Uterus (tissue), 4 donors: ENCODE measurements at places on chromosomes 5 and 9.

DNA sequence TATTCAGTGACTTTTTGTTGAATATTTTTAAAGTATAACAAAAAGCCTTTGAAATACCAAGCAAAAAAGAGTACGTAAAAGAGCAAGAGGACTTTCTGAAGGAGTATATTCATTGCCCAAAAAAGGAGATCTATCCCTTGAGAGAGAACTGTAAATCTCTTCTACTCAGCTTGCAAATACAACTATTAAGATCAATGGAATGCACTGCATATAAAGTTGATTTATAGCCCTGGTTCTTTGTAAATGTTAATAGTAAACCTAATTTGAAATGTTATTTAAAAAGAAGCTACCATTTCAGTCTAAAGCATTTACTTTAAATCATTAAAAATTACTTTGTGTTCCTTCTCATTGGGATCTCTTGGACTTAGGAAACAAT, 168.1 kb downstream of the PDE4D start:
- no peak for DNase-seq

- DNase-seq = no peak
Measured at GRCh38 chr5:170275376-170275994, 22.1 kb downstream of the LCP2 start.

DNA sequence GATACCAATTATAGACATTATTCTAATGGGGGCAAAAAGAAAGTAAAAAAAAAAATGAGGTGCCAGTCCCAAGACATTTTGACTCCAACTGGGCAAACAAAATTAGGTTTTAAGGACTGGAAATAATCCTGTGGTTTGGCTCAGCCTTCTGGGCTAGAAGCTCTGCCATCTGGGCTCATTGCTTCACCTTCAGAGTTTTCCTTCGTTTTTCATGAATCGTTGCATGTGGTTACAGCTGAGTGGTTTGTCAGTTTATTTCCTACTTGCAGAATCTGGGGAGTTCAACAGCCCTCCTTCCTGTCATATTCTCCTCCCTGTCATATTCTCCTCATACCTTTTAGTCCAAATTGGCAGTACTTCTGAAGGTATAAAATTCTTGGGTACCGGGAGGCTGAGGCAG, 12.0 kb downstream of the UGT3A2 start:
- DNase-seq = no peak

- DNase-seq = no peak
Measured at GRCh38 chr5:176633598-176633997, 3.1 kb downstream of the EIF4E1B start.

- no peak for DNase-seq
Measured at GRCh38 chr5:139746691-139747582, 48.7 kb upstream of the PSD2 start.

- DNase-seq = no peak
Measured at GRCh38 chr5:24353016-24353415, 291.8 kb downstream of the CDH10 start.

GRCh38 chr5:122392224-122392623, 80.2 kb downstream of the SNCAIP start:
- DNase-seq = no peak

DNA sequence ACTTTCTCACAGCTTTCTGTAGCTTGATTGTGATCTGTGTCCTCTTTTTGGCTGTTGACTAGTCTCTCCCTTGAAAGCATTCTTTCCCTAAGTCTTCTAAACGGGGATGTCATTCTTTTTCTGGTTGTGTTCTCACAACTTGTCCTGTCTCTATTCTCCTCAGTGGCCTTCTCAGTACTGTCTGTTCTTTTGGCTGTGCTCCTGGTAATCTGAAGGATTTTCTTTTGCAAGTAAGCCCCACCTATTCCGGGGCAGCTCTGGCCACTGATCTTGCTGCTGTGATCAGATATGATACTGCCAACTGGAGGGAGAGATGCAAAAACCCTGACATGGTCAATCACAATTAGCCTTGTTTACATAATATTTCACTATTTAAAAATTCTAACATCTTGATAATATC, 172.2 kb downstream of the CDC42SE2 start:
- DNase-seq = no peak

- DNase-seq = peak; percentile 13
Measured at GRCh38 chr5:129906177-129906887, 2.1 kb downstream of the CHSY3 start.

- DNase-seq = no peak
Measured at GRCh38 chr5:164672205-164672604, 1166.8 kb downstream of the MAT2B start.

DNA sequence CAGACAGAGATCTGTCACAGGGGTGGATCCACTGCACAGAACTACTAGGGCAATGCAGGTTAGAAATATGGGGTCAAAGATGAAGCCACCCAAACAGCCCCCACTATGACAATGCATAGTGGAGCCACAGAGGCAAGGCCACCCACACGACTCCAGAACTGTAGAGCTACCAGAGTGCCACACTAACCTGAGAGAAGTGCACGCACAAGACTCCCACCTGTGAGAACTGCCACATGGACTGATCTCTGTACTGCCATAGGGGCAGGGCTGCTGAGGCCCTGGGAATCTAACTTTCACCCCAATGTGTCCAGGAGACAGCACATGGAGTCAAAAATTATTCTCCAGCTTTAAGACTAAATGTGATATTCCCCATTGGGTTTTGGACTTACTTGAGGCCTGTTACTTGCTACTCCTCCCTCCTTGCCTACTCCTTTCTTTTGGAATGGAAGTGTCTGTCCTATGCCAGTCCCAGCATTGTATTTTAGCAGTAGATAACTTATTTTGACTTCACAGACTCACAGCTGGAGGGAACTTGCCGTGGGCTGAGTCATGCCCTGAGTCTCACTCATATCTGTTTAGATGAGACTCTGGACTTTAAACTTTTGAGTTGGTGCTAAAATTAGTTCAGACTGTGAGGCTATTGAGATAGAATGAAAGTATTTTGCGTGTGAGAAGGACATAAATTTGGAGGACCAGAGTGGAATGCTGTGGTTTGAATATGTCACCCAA, 853.3 kb downstream of the MAT2B start:
- no peak for DNase-seq

GRCh38 chr9:93188426-93189368, 4.8 kb downstream of the WNK2 start:
- DNase-seq = no peak

GRCh38 chr9:80775530-80775929, 913.8 kb downstream of the TLE1 start:
- no peak for DNase-seq

- no peak for DNase-seq
Measured at GRCh38 chr5:136135536-136135935, 2.9 kb downstream of the SMAD5 start.

DNA sequence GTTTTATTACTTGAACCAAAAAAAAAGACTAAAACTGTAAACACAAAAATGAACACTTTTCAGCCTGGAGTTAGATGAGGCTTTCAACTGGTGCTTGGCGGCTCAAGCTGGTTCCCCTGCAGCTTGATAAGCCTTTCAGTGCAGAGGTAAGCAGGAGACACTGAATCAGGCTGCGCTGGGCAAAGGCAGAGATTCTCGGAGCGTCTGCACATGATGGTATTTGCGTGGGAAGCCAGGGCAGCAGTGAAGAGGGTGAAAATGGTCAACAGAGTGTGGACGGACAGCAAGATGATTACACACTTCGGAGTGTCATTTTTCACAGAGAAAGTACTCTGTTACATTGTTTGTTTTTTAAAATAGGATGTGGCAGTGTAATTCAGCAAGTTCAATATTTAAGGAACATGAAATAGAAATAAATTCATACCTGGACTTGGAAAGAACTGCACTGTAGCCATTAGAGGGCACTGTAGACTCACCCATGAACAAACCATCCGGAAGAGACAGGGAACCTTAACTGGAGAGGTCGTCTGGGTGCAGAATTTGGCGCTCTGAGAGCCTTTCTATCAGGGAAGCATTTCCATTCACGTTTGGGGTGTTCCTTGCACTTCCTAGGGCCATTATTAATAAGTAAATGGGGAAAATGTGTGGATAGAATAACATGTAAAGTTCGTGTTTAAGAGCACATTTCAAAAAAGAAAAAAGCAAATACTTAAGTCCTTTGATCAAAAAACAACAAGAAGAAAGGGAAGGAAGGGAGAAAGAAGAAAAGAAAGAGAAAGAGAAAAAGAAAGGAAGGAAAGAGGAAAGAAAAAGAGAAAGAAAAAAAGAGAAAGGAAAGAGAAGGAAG, 69.8 kb downstream of the ICE1 start:
- no peak for DNase-seq

DNA sequence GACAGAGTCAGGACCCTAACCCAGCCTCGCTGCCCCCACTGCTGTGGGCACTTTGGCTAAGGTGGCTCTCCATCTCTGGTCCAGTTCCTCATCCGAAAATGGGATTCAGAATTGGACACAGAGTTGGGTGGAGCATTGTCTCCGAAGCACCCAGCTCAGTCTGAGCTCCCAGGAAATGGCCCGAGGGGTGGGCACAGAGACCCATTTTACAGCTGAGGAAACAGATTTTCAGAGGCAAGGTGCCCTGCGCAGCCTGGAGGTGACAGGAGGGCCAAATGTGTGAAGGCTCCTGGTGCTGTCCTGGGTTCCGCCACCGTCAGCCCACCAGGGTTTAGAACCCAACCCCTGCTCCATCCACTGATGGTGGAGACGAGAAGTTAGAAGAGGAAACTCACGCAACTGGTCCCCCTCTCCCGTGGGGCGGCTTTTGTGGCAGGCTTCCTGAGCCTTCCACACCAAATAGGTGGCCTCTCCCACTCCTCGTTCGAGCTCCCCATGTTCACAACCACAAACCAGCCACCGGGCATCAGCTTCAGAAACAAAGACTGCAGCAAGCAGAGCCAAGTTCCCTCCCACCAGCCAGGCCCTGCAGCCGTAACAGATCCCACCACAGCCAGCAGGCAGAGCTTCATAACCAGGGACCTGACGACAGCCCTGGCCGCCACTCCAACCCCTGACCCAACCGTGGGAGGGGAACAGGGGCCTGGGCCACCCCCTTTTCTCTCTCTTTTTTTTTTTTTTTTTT, 90.9 kb upstream of the LMX1B start:
- DNase-seq = no peak

DNA sequence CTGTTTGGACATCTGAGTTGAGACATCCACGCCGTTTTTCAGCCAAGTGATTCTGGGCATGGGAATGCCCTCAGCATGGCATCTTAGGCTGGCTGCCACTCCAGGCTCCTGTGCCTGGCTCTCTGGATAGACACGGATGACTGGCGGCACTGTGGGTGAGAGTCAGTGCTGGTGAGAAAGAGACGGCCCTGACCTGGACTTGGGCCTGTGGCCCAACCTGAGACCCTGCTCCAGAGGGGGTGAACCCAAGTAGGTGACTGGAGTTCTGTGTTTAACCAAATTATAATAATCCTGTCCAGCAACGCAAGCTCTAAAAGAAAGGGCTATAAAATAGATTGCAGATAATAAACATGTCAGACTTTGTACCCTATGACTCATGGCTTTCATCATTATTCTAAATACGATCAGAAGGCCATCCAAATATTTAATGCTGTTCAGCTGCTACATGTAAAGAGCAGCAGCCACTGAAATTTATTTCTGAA, 173.9 kb downstream of the HSPA4 start:
- DNase-seq = peak; percentile 25

DNA sequence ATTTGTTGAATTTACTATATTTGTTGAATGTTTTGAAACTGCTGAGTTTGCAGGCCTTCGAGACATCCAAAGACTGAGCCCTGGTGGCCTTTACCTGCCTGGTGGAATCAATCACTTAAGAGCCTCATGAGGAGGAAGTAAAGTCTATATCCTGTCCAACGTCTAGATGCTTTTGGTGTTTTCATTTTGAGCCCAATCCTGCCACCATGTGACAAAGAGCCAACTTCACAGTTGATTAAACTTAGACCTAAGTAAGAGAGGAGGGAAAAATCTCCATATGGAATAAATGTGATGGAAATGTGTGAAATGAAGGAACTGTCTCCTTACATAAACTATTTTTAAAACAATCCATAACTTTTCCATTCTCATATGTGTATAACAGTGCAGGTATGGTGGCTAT, 220.1 kb downstream of the PRR16 start:
- no peak for DNase-seq

- DNase-seq = peak; percentile 92
Measured at GRCh38 chr9:97557606-97558095, 56.2 kb downstream of the TMOD1 start.

DNA sequence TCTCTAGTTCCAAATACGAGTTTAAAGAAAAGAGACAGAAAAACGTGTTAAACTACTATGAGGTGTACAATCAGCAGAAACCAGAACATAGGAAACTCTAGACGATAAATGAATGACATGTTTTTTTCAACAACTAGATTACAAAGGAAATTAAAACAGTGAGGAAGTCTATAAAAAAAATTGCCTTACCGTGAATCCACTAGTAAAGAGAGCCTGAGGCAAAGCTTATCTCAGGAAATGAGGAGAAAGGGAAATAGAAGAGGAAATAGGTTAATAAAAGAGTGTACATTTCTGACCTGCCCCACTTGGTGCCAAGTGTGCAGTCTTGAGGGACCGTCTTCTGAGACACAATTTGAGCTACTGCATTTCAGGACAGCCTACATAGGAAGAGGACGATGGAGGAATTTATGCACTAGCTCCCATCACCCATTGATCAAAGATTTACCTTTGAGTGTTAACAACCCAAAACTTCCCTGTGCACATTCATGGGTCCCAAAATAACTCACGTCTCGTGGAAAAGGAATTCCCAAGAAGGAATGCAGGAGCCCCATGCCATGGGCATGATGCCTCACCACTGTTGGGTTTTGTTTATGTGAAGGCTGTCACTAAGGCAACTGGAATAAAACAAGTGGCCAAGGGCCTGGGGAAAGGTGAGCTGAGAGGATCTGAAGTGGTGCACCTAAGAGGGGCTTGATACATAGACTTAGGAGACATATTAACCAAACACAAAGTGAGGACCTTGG, 53.6 kb upstream of the SLC1A3 start:
- no peak for DNase-seq

GRCh38 chr9:1880038-1880565, 135.0 kb upstream of the SMARCA2 start:
- DNase-seq = no peak

DNA sequence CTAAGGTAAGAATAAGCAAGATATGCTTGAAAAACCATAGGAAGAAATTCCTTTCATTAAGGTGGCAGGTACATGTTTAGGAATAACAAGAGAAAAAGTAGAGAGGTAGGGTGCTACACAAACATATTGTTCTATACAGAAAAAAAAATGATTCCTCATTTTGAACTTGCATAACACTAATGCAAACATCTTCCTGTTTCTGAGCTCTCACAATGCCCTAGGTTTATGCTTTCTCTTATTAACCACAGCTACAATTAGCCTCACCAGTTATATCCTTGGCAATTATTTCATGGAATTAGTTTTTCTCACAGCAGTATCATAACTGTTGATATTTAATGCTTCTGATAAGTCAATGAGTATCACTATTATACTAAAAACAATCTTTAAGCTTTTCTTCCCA, 20.7 kb downstream of the CEMIP2 start:
- DNase-seq = no peak

GRCh38 chr5:74648835-74649293, 8.3 kb upstream of the ENC1 start:
- DNase-seq = no peak

DNA sequence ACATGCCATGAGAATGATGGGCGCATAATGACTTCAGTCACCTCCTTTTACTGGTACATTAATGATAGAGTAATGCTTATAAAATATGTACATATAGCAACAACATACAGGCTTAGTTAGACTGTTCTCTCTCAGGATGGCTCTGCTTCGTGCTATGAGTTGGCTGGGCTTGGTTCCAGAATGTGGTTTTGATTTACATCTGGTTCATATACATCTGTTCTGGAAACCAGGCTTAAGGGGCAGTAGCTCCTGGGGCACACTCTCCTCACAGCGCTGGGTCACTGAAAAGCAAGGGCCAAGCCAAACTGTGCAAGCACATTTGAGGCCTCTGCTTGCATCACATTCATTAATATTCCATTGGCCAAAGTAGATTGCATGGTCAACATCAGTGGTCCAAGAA, 44.9 kb downstream of the PCSK1 start:
- DNase-seq = no peak

- no peak for DNase-seq
Measured at GRCh38 chr5:156197042-156197635, 129.8 kb upstream of the SGCD start.
